ENCODE measurements at places on chromosomes 11 and 22.

DNA sequence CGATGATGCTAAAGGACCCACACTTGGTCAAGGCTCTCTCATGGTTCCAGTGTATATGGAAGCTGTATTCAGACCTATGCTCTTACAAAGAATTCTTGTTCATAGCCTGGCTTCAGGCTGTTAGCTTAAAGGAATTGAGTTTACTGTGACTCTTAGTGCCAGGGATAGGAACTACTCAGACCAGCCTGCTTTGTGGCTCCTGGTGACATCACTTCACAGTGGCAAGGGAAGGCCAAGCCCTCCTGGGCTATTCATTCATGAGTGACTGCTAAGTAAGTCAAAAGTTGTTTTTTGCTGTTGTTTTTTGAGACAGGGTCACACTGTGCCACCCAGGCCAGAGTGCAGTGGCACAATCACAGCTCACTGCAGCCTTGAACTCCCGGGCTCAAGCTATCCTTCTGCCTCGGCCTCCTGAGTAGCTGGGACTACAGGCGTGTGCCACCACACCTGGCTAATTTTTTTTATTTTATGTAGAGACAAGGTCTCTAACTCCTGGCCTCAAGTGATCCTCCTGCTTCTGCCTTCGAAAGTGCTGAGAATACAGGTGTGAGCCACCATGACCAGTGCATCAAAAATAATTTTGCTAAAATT, 9.6 kb downstream of the ART5 start:
- no peak for DNase-seq

DNA sequence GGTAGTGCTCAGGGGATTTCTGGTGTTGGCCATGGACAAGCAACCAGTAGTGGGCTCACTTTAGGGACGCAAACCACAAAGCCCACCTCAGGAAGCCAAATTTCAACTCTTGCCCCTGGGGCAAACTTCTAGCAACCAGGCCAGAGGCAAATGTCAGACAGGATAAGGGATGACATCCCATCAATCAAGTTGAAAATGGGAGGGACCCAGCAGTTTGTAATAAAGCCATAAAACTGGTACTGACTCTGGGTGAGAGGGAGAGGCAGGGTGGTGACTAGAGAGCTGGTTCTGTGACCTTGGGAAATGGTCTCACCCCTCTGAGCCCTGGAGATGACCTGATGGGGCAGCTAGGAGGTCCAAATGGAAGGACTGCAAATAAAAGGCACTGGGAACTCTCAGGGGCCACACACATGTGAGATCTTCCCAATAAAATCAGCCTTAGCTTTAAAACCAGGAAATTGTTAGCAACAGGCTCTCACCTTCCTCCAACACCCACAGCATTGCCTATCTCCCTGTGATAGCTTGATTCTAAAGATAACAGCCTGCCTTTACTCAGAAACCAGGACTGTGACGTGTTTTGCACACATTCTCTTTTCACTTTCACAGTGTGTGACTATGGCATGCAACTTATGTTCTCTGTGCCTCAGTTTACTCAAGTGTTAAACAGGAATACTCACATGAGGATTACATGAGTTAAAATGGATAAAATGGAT, 6.4 kb upstream of the TBC1D10A start:
- DNase-seq: no peak

DNA sequence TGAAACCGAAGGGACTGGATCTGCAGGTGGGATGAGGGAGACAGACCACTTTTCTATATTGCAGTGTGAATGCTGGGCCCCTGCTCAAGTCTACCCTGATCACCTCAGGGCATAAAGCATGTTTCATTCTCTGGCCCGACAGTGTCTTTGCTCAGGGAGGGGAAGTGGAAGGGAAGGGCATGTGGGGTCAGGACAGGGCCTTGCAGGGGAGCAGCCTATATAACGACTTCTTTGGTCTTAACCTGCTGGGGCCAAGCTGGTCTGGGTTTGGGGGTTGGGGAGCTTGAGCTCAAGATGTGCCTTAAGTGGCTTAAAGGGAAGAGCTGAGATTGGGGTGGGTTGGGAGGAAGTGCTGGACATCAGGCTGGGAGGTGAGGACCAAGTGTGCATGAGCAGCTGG, 86.4 kb downstream of the GDPD4 start:
- no peak for DNase-seq

DNA sequence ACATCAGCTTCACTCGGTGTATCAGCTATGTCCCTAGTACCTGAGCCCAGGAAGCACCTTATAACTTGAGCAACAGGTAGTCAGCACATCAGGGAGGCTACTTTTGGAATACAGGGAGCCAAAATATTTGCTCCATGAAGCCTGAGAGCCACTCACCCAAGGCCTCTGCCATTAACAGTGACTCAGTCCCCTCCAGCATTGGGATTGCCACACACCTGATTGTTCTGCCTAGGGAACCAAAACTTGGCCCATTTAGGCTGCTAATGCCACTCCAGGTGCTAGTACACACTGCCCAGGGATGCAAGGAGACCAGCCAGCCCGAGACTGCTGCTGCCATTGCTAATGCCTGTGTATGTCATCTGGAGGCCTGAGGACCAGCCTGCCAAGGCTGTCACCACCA, 773.6 kb upstream of the TENM4 start:
- DNase-seq: no peak

GRCh38 chr22:50602338-50602700, 1.7 kb downstream of the MAPK8IP2 start:
- DNase-seq: no peak

DNA sequence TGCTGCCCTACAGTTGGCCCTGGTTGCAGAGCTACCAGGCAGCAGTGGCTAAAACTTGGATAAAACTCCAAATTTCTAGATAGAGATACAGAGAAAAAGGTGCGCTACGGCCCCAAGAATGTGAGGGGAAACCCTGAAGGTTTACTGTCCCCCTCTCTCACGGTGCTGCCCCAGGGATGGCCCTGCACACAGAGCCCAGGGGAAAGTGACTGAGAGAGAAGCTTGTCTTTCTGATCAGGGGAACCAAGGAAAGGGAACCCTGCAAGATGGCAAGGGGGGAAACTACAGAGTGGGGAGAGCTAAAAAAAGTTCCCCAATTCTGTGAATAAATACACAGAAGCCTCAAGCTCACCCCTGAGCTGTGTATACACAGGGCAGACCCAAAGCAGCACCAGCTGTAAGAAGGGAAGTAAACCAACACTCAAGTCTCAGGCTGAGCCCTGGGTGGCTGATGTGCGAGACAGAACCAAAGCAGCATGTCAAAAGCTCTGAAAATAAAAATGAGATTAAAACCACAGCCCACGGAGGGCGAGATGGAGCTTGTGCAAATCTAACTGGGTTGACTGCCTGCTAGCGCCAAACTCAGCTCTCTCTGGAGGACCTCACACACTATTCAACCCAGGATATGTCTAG, 22.1 kb downstream of the GNB1L start:
- no peak for DNase-seq

GRCh38 chr11:2264366-2265053, 5.9 kb downstream of the ASCL2 start:
- no peak for DNase-seq

DNA sequence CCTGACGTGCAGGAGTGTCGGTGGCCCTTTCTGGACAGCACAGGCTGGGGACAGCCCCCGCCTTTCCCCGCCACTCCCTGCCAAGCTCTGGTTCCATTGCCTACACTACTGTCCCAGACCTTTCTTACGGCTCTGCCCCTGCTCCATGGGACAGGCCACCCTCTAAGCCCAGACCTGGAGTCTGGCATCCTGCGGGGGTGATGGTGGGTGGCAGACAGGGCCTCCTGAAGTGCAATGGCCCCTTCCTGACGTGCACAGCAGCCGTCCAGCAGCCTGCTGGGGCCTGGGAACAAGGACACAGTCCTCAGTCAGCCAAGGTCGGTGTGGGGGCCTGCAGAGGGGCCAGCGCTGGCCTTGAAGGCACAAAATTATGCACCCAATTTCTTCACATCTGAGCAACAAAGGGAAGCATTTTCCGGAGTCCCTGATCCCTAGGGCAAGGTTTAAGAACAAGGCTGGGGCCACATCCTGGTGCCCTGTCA, 79.7 kb upstream of the KCNQ1OT1 start:
- no peak for DNase-seq

GRCh38 chr11:72844356-72844755, 30.1 kb downstream of the ATG16L2 start:
- no peak for DNase-seq

- DNase-seq: no peak
Observed at GRCh38 chr11:118051611-118052461, 25.0 kb upstream of the TMPRSS4 start.

DNA sequence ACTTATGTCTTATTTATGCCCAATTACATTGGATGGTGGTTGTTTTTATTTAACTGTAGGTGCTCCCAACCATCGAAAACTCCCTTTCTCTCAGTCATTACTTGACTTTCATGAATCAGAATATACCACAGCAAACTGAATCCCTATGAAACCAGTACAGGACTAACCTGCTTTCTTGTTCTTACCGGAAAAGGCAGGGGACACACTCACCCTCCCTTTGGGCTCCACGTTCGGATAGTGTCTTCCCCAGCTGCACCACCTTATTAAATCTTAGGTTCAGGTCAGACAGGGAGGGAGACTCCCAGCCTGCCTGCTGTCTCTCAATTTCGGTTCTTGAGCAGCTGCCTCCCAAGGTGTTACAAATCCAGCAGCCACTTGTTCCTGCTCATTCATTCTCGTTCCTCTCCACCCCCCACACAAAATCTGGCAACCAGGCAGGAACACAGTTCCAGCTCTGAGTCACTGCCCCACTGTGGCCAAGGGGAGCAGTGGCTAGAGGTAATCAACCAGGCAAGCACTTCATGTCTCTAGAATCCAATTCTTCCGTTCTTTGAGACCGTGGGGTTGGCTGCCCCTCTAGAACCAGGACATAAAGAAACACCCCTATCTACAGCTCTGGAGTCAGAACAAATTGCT, 133.0 kb downstream of the PLEKHA7 start:
- DNase-seq: no peak

GRCh38 chr11:75073459-75074190, 23.1 kb downstream of the OR2AT4 start:
- DNase-seq: no peak

- DNase-seq: peak; percentile 49
Observed at GRCh38 chr11:74311352-74311926, at the start of gene P4HA3. P4HA3 (minus strand) TSS chr11:74311640; CDS start chr11:74311611, 29 bp downstream.

Measured in progenitor cell of endocrine pancreas (in vitro differentiated cells).